Stimulated activated effector memory CD8-positive, alpha-beta T cell treated with anti-CD3 and anti-CD28 coated beads, Interleukin-12 subunit alpha, Interleukin-12 subunit beta, amount 100 ng/mL, for 72 hours (primary cell): ENCODE measurements at places on chromosomes 3 and 15.

DNA sequence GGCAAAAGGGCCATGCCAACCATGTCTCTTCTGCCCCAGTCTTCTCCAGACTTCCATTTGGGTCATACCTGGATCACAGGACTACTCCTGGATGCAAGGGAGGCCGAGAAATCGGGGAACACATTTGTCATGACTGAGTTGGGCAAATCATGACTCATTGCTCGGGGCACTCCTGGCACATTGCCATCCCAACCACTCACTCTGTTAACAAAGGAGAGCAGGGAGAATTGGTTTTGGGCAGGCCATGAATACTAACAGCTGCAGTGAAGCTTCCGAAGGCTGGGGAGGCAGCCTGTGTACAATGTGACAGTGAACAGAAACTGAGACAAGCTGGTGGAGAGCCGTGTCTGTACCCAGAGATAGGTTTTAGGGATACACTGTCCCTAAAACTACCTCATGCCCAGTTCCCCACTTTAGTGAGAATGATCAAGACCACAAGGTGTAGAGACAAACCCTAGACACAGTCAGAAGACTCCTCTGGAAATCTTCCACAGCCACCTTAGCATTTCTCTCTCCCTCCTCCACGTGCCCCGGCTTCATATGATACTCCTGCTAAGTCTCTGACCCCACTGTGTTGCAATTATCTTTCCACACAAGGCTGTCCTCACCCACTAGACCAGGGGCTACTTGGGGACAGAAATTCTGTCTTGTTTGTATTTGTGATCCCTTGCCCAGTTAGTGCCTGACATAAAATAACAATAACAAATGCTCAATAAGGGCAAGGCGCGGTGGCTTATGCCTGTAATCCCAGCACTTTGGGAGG lies 10.5 kb upstream of the BUB1B start:
- no peak for DNase-seq

DNA sequence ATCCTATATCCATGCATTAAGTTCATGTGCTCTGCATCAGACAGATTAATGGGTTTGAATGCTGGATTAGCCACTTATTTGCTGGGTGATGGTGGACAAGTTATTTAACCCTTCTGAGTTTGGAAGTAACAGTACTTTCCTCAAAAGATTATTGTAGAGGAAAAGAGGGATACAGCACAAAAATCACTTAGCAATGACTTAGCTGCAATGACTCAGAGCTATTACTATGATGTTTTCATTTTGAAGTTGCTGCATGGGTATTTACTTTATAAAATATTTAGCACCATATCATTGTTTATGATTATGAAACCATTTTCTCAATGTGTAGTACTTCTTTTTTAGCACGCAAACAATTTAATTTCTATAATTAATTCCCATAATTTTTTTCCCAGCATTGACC lies 248.4 kb downstream of the MYRIP start:
- DNase-seq = no peak

DNA sequence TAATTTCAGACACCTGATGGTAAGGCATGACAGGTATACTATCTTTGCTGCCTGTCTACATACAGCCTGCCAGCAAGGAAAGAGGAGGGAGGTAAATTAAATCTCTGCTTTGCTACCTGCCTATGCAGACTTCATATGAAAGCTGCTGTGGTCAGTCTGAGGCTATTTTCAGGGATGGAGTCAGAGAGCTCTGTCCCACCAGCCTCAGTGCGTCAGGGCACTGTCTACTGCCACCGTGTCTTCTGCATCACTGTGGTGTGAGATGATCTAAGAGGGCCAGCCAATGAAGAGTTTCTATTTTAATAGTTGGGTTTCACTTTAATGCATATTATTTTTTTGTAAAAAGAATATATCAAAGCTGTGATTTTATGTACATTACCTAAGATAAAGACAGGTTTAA lies 125.6 kb downstream of the CADPS start:
- DNase-seq = no peak

DNA sequence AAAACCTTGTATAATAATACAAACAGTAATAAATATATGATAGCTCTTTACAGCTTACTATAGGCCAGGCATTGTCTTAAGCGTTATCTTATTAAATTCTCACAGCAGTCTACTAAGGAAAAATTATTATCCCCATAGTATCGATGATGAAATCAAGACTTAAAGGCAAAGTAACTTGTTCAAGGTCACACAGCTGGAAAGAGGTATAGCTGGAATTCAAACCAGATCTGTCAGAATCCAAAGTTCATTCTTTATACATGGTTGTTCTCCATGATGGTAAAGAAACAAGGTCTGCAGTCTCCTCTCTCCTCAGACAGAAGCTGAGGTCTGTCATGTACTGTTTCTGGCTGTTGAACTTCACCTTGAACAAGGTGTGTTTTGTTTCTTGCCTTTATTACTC lies 15.4 kb upstream of the SLC22A13 start:
- DNase-seq = no peak

DNA sequence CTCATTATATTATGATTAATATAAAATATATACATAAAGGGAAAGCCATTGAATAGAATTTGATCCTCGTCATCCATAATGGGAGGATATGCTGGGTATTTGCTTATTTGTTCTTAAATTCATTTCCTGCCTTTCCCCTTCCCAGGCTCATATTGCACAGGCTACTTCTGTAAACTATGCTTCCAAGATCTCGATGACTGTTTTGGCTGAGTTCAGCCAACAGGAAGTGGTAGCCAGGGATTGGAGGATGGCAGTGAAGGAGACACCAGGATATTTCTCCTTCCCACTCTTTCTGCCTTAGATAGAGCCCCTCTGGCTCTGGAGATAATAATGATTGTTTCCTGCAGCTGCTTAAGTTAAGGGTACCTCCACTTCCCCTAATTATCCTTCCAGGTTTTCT lies 44.3 kb upstream of the DYNC1LI1 start:
- no peak for DNase-seq

- DNase-seq = no peak
Measured at GRCh38 chr3:113565555-113565954, 33.2 kb downstream of the SIDT1 start.

DNA sequence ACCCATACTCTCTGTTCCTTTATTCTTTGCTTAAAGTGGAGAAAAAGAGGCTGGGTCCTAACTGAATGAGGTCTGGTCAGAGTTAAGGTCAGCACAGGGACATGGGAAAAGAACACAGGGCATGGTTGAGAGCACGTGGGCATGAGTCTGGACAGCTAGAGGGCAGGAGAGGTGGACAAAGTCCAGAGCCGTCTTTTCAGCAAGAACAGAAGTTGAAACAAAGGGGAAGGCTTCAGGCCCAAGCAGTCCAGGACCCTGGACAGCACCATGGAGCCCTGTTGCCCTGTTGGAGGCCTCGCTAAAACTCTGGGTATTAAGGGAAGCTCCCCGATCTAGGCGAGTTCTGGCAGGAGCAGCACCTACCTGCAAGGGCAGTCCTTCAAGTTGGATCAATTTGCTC lies 50.7 kb downstream of the XYLB start:
- DNase-seq = no peak

- no peak for DNase-seq
Measured at GRCh38 chr15:92595506-92596381, 59.8 kb downstream of the FAM174B start.

DNA sequence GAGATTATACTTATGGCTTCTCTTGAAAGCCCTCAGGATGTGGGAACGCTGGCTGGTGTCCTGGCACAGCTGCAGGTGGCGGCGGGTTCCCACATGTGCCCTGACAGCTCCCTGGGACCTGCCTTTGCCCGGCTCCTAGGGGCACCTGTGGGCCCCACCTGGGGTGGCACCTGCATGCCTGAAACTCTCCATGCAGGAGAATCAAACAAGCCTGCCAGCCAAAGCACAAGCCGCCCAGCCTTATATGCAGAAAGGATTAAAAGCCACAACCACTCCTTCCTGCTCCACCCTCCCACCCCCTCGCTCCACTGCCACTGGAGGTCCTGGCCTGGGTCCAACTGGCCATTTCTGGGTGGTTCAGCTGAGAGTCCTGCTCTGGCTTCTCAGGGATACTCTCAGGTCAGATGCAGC lies 18.1 kb downstream of the TRPM1 start:
- no peak for DNase-seq

DNA sequence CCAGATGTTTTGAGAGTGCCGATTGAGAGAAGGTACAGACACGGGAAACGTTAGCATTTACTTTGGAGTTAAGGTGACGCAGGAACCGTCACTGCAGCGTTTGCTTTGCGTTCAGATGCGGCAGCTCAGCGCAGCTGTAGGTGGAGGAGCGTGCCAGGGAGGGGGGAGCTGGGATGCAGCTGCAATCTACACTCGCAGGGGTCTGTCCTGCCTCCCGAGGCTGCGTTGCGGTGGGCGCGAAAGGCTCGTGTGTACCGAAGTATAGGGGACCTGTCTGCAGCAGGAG lies 425 bp upstream of the FYTTD1 start:
- no peak for DNase-seq

- DNase-seq = no peak
Measured at GRCh38 chr15:91876187-91876586, 22.7 kb downstream of the SLCO3A1 start.

- DNase-seq = no peak
Measured at GRCh38 chr15:40087068-40087810, 21.4 kb downstream of the BMF start.

DNA sequence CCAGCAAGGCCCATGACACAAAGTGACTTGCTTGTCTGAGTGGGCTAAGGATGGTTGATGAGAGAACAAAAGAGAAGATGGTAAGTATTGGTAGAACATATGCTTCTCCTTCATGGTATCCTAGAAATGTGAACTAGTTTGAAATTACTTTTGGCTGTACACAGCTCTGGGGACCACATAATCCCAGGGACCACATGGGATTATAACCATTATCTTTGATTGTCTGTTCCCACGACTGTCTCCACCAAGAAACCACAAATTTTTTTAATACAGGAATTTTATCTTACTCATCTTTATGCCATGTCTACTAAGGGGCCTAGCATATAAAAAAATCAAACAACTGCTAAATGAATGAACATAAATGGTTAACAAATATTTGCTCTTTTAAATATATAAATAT lies 155.3 kb upstream of the PRICKLE2 start:
- no peak for DNase-seq

GRCh38 chr3:132665230-132665745 lies 5.2 kb downstream of the UBA5 start:
- DNase-seq = no peak

DNA sequence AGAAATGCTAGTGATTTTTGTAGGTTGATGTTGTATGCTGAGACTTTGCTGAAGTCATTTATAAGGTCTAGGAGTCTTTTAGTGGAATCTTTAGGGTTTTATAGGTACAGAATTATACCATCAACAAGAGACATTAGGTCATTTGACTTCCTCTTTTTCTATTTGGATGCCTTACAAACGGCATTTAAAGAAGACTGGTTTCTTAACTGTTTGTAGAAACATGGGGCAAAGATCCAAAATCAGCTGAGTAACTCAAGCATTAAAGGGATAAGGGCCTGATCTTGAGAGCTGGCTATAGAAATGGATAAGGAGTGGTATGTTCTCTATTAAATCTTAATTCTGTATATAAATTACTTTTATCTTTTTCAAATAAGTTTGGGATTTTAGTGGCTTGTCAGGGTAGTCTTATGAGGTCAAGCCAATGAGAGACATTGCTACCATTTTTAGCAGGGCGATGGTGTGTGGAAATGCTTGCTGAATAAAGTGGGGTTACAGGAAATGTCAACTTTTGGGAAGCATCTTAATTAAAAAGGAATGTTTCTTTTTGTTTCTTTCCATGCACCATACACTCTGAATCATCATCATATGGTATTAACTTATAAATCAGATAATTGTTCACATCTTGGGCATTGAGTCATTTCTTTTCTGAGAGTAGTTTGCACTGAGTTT lies 197.7 kb upstream of the GBE1 start:
- DNase-seq = no peak

GRCh38 chr3:184724699-184725098 lies 12.8 kb upstream of the MAGEF1 start:
- DNase-seq = no peak

- DNase-seq = no peak
Measured at GRCh38 chr3:186144257-186144656, 35.4 kb upstream of the ETV5 start.

- DNase-seq = no peak
Measured at GRCh38 chr3:15932348-15933300, 134.8 kb upstream of the ANKRD28 start.

DNA sequence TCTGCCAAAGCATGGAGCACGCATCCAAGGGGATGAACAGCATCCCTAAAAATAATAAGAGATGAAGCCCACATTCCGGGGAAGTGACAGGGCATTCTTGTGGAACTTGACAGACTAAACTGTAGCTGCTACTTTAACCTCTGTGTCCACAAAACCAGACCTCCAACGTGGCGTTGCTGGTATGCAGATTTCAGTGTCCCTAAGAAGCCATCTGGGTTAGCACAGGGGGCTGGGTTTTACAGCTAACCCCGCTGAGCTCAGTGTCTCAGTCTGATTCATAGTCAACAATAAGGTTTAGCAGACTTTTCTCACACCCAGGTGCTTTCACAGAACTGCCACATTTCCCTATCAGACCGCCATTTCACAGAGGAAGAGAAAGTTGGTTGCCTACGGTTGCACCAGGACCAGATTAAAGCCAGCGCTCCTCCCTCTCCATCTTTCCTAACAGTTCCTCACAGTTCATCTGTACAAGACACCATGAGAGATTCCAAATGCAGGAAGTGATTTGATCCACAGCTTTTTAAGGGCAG lies 61.6 kb upstream of the CTDSPL start:
- DNase-seq = no peak

GRCh38 chr3:167521006-167521355 lies 47.1 kb upstream of the SERPINI2 start:
- no peak for DNase-seq

DNA sequence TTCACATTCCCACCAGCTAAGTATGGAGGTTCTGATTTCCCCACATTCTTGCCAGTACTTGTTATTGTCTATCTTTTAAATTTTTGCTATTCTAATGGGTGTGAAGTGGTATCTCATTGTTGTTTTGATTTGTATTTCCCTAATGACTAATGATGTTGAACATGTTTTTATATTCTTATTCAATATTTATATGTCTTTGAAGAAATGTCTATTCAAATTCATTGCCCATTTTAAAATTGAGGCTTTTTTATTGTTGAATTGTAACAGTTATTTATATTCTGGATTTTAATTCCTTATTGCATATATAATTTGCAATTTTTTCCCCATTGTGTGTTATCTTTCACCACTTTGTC lies 255.3 kb downstream of the EDEM1 start:
- DNase-seq = no peak

DNA sequence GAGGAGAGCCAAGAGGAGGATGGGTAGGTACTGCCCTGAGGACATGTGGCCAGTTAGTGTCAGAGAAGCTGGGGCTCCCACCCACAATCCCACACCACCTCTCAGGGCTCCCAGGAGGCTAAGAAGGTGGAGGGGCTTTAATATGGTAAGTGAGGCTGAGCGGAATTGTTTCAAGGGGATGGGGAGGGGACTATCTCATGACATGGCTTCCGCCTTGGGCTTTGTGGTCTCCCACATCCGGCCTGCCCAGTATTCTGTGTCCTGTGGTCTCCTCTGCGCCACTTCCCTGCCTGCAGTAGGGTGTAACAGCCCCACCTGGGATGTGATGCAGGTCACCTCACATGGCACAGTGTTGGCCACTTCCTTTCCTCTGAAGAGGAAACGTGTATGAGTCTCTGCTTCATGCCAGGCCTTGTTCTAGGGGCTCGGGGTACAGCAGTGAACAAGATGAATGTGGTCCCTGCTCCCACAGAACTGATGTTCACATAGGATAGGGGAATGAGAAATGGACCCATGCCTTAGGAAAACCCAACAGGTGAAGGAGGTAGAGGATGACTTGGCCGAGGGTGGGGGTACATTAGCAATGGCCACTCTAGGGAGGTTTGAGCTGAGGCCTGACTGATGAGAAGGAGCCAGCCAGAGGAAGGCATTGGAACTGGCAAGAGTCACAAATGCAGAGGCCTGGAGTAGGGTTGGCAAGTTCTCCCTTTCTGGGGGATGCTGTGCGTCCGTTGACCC lies 3.2 kb downstream of the NEIL1 start:
- peak; percentile 56 for DNase-seq
